ENCODE measurements at places on chromosomes 11 and 22.

GRCh38 chr11:70072461-70072860 is 5.7 kb upstream of the ANO1 start:
- no peak for DNase-seq

- no peak for DNase-seq
Observed at GRCh38 chr11:65430406-65431217, 8.0 kb downstream of the NEAT1 start.

- DNase-seq: no peak
Observed at GRCh38 chr11:128779036-128779435, 85.2 kb downstream of the FLI1 start.

GRCh38 chr11:47509077-47509536 is 43.8 kb downstream of the CELF1 start:
- no peak for DNase-seq

DNA sequence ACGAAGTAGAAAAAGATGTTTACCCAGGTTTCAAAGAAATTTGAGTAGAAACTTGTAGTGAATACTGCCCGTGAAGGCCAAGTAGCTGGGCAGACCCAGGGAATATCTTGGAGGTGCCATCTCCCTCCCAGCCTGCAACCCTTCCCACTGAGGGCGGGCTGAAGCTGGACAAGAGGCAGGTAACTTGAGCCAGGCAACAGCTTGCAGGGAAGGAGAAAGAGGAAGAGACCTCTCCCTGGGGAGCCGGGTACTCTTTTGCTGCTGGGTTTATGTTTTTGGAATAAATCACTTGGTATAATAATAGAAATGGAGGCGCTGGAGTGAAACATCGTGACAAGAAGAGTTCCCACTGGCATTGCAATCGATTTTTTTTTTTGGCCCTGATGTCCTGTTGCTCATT is 49.4 kb upstream of the JAM3 start:
- DNase-seq: no peak

DNA sequence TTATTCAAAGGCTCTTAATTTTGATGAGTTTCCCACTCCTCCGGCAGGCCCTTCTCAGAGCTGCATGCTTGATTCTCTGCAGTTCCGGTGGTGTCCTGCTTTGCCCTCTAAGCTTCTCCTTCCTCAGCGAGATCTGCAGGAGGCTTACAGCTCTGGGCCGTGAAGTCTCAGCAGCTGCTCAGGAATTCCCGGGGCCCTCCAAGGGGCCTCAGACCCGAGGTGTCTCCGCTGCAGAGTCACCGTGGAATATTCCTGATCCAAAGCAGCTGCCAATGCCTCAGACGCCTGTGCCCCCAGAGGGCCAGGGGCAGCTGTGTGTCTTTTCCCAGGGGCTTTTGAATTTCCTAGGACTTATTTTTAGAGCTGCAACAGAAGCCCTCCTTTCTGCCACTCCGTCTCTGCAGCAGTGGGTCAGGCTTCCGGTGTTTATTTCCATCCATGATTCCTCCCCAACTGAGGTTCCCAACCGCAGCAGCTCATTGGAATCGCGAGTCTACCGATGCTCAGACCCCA is 37.2 kb downstream of the RPS6KA4 start:
- no peak for DNase-seq

DNA sequence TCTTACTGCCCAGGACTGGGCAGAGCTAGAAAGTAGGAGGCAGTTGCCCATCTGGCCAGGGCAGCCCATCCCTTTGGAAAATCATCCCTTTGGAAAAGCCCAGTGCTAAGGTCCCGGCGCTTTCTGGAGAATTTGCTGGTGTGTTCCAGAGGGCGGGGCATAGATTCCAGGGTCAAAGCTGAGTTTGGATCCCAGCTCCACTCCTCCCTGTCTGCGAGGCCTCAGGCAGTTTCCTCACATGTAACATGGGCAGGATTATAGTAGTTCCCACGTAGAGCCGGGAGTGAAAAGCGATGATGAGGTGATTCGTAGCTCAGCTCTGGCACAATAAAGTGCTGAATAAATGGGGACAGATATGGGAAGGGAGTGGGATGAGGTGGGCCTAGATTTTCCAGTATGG is 31.4 kb upstream of the LRRC10B start:
- DNase-seq: no peak

DNA sequence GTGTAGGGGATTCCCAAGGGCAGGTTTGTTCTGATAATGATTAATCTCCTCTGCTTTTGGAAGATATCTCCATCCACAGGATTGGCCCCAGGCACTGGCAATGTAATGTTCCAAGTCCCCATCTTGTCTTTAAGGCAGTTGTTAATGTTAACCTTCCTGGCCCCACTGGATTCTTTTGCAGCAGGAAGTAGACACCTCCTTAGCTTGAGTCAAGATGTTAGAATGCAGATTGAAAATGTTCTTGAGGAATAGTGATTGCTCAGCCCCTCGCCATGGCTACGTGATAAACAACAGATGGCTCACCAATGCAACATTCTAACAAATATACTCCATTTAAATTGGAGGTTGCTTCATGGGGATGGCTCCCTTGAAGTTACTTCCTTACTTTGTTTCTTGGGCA is 7.3 kb downstream of the HEPHL1 start:
- no peak for DNase-seq

GRCh38 chr11:104892723-104893511 is 5.3 kb downstream of the CASP12 start:
- DNase-seq: no peak

- DNase-seq: no peak
Observed at GRCh38 chr22:27260087-27260698, 541.4 kb downstream of the MN1 start.

DNA sequence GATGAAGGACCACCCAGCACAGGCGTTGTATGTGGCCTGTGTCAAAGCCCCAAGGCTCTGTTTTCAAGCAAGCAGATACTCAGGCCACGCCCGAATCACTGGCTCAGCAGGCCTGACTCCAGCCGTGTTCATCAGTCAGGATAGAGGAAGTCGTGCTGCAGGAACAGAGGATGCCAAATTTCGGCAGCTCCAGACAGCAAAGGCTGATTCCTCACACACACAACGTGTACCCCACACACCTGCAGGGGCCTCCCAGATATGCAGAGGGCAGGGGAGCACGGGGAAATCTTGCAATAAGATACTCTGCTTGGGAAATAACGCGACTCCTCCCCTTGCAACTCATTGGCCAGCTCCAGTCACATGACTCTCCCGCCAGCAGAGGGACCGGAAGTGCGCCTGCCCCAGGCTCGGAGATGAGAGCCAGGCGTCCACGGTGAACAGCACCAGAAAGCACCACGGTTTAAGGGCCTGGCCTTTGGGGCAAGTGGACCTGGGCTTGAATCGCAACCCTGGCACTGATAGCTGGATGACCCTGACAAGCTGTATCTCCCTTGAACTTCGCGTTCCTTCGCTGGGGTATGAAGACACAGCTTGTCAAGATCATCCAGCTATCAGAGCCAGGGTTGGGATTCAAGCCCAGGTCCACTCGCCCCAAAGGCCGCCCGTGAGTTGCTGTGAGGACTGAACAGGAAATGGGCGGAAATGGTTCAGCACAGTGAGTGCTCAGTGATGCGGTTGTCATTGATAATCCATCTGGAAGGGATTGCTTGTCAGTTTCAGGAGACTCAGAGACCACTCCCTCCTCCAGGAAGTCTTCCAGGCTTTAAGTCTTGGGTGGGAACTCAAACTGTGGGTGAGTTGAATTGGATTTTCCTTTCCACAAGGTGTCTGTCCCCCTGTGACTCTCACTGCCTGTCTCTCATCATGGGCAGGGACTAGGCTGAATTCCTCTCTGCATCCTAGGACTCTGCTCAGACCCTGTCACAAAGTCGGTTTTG is 88.5 kb downstream of the MYEOV start:
- peak; percentile 4 for DNase-seq

DNA sequence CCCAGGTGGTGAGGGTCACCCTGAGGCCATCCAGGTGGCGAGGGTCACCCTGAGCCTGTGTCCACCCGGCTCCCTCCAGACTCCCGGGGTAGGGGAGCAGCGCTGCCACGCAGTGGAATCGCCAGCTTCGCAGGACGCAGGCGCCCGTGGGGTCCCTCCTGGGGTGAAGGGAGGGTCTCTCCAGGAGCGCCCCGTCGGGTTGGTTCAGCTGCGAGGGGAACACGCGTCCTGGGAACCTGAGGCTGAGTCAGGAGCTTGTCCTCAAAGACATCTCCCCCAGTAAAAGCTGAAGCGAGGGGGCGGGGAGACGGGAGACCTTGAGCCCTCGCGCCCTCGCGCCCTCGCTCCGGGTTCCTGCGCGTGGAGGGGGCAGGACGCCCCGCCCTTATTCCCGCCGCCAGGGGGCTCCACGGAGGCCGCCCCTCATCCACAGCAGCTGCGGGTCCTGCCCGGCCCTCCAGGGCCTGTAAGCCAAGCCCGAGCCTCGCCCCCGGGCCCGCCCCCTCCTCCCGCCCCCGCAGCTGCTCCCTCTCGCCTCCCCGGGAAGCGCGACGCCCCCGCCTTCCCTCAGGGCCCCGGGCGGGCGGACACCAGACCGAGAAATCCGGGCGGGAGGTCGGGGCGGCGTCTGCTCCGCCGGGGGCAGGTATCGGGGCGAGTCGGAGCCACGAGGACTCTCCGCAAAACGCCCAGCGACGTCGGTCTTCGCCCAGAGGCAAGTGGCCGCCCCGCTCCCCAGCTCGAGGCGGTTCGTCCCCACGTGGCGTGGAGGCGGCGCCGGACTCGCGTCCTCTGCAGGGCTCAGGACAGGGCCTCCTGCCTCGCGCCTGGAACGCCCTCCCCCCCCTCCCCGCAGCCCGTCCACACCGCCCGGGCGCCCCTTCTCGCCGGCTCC is 22.8 kb downstream of the PIM3 start:
- DNase-seq: no peak

GRCh38 chr11:115087791-115088190 is 409.5 kb downstream of the NXPE2 start:
- no peak for DNase-seq

GRCh38 chr11:15136166-15136565 is 21.4 kb downstream of the INSC start:
- no peak for DNase-seq

- DNase-seq: no peak
Observed at GRCh38 chr22:20186183-20186870, 35.5 kb upstream of the CCDC188 start.

DNA sequence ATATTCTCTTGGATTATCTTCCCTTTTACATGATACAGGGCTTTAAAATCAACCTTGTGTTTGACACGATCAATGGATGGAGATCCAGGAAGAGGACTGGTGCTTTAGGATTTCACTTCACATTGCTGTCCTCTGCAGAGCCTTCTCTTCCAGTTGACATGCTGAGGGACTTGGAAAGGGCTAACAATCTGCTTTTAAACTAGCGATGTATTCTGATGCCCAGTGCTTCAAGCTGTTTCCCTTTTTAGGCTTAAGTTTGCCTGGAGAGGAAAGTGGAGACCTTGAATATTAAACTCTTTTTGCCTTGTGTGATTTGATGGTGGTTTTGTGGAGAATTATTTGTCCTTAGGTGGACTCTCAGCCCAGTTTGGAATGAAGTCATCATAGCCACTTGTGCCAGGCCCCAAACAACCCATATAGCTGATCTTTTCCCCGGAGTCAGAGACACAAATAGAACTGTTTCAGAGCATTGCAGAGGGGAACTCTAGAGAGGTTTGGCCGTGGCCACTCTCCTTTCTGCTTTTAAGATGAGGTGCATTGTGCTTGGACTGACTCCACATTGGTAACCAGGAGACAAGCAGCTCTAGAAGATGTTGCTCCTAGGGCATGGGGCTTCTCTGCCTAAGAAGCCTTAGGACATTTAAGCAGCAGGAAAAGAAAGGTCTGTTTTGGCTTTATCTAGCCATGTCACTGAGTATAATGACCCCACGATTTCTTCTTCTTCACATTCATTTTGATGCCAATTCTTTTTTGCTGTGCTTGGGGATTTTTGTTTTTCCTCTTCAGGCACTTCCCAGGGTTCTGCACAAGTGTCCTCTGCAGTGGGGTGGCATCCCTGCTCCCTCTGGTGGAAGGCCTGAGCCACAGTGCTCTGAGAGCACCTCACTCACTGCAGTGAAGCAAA is 152.8 kb downstream of the NCAM1 start:
- DNase-seq: no peak

DNA sequence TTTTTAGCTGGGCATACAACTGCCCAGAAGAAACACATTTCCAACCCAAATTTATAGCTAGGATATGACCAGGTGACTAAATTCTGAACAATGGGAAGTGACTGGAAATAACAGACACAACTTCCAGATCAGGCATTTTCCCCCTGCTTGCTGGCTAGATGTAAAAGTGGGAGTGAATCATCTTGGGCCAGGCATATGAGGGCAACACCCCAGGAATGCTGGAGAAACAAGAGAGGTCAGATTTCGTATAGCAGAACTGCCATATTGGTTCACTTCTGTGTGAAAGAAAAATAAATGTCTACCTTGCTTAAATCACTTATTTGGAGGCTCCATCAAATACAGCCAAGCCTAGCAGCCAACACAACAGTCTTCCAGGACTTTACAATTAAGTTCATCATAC is 7.4 kb downstream of the ATL3 start:
- no peak for DNase-seq

DNA sequence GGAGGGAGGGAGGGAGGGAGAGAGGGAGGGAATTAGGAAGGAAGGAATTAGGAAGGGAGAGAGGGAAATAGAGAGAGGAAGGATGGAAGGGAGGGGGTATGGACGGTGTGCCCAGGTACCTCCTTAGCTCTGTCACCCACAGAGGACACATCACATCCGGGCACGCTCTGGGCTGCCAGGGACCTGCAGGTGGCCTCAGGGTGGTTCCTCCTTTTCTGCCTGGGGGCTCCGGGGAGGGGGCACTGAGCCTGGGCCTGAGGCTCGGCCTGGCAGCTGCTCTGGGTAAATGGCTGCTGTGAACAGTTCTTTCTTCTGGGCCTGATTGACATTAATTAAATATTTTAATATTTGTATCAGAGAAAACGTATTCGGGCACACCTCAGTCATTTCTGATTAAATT is 733.5 kb downstream of the BRD1 start:
- no peak for DNase-seq

GRCh38 chr22:46003271-46004091 is 26.5 kb upstream of the WNT7B start:
- no peak for DNase-seq

GRCh38 chr11:31484497-31484896 is 24.9 kb downstream of the IMMP1L start:
- DNase-seq: no peak

DNA sequence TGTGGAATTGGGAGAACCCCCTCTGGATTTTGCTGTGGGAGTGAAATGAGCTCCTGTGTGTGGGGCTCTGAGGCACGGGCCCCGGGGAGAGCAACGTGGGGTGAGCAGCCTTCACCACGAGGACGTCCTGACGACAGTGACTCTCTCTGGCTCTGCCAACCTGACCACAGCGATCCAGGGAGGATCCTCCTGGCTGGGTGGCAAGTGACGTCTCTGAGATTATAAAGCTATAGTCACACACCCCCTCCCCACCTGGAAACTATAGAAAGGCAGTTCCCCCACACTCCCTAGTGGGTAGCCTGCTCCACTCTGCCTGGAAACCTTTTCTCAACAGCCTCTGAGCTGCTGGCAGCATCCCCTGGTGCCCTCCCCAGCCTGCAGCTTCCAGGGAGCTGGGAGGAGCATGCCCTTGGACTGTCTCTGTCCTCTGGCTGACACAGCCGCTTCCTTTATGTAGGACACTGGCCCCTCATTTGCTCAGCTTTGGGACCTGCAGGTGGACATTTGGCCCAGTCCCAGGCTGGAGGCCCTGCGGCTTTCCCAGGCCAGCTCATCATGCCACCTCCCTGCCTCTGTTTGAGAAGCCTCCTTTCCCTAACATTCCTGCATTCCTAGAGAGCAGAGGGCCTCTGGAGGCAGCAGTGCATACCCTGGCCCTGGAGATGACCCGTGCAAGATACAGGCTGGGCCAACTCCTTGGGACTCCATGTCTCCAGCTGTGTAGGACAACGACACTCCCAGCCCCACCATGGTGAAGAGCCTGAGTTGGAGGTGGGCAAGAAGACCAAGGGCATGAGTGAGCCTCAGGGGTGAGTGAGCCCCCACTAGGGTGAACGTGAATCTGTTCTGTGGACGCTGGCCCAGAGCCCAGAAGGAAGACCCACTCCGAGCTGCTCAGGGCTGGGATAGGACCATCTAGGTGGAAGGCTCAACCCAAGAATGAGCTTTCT is 314.0 kb downstream of the NTM start:
- DNase-seq: no peak

Data from naive thymus-derived CD4-positive, alpha-beta T cell (primary cell).